ENCODE measurements at places on chromosomes 16 and 17. TPM values are rescaled to one million over a fixed set of nuclear protein-coding genes. Genes with fewer than 3 reads are reported as not detected.
A peak's percentile ranks its signal among the peaks of the same experiment; 100 is the strongest.

DNA sequence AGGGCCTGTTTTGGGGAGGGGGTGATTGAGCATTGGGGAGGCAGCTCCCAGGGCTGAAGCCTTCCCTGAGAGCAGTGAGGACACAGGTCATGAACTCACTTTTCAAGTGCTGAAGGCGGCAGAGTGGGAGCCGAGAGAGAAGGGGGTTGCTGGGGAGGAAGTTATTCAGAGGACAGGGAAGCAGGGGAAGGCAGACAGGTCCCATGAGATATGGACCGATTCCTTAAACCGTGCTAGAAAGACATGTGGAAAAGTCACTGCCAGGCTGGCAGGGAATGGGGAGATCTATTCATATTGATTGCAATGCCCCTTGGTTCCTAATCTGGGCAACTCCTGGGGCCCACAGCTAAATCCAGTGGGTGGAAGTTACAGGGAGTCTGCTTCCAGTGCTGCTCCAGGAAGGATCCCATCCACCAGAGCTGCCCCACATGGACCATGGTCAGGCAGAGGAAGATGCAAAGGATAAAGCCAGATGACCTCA, 1.1 kb downstream of the CCL4 start:
- no peak for DNase-seq

- no peak for DNase-seq
Measured at GRCh38 chr16:81590714-81591544, 146.3 kb downstream of the CMIP start.

GRCh38 chr17:82687375-82687861, 11.1 kb downstream of the RAB40B start:
- DNase-seq: peak; percentile 97

DNA sequence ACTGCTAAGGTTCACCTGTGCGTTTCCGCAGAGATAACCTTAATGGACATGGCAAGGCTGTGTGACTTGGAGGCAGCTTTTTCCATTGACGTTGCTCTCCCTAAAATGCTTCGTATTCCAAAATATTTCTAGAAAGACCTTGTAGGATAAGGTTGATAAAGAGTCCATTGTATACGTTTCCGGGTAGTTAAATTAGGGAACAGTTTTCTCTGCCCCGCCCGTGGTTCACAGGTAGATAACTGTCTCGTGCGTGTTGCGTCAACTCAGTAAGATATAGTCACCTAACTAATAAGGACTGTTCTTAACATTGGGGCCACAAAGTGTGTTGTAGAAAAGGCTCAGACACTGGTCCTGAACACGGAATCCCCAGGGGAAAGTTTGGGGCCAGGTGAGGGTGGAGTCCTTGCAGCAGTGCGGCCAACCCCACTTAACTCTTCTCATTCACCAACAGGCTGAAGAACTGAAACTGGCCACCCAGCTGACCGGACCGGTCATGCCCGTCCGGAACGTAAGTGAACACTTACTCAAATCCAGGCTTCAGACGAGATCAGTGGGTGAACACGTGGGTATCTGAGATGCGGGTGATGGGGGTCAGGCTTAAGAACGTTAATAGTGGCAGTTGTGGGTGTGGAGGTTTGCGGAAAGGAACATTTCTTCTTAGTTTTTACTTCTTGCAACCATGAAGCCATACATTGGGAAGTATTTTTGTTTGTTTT, 1.6 kb downstream of the RPL13 start:
- DNase-seq: no peak

DNA sequence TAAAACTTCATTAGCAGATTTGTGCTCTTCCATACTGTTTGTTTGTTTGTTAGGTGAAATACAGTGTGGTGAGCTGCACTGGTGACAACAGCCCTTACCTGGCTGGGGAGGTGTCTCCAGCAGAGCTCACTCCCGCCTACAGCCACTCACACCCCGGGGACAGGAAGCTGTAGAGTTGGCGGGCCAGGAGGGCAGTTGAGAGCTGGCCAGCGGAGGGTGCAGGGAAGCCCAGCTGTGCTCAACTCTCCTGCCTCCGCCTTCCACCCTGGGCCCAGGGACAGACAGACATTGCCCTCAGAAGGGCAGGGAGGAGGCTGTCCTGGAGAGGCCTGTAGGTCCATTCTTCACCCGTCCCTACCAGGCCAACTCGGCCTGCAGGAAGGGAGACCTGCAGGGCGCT, 48.6 kb upstream of the PVALEF start:
- DNase-seq: no peak

- DNase-seq: peak; percentile 22
Measured at GRCh38 chr17:14926526-14927122, 338.5 kb downstream of the PMP22 start.

- peak; percentile 48 for DNase-seq
Measured at GRCh38 chr17:55452139-55452790, 30.6 kb upstream of the MMD start.

GRCh38 chr17:83083368-83084201, 4.2 kb downstream of the METRNL start:
- peak; percentile 61 for DNase-seq

GRCh38 chr17:17757956-17758845, 76.9 kb downstream of the RAI1 start:
- no peak for DNase-seq

The KRTAP2-1 gene
- total RNA-seq: not detected

The NDEL1 gene
- total RNA-seq: 46.7 TPM

The TMEM220 gene
- 1.4 TPM for total RNA-seq

The CDH11 gene
- not detected for total RNA-seq
